ENCODE measurements at places on chromosomes 2 and 18.

DNA sequence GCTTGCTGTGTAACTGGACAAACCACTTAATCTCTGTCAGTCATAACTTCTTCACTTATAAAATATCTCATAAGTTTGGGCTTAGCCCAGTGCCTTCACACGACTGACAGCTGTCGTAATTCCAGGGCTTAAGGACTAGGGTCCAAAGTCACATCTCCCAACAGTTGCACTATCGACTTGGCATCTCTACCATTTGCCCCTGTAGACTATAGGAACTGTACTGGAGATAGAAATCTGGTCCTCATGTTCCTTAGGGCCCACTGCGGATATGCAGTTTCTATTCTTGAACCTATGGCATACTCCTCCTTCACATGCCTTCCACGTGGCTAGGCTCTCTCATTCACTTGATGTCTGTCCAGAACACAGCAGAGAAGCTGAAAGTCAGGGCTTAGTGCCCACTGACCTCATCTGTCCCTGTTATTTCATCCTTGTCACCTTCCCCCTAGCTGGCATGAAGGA is 2.7 kb downstream of the ABHD1 start:
- DNase-seq, result no peak

- DNase-seq, result no peak
Observed at GRCh38 chr2:74010087-74010541, 25.4 kb downstream of the TET3 start.

GRCh38 chr2:212548455-212548819 is 9.8 kb upstream of the ERBB4 start:
- no peak for DNase-seq

GRCh38 chr2:170394641-170395387 is 216.9 kb downstream of the MYO3B start:
- DNase-seq, result no peak

GRCh38 chr2:67463810-67464209 is 66.7 kb downstream of the ETAA1 start:
- DNase-seq, result no peak

DNA sequence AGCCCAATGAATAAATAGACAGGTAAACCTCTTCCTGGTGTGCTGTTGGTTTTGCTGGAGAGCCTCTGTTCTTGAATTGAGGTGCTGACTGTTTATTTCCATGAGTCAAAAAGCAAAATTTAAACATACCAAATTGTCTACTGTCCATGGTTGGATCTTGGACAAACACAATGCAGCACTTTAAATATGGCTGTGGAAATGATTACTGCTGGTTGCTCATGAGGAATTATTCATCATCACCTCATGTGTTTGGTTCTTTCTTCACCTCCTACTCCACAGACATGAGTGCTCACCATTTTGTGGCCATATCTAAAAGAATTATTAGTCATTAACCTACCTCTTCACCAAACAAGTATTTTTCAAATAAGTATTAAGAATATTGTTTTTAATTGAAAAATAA is 85.3 kb upstream of the GALNT5 start:
- DNase-seq, result no peak

GRCh38 chr2:19140463-19141208 is 217.8 kb downstream of the OSR1 start:
- no peak for DNase-seq

DNA sequence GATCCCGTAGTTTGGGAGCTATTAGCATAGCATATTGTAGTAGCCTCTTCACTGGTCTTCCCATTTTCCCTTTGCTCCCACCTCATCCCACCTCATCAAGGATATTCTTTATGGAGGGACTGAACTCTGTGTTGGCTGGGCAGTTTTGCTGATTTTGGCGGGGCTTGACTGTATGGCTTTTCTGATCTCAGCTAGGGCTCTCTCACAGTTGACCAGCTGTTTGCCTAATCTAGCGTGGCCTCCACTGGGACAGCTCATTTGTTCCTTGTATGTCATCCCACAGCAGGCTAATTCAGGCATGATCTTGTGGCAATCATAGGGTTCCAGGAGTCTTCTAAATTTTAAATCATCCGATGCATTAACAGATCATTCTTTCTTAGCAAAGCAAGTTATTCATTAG is 30.2 kb upstream of the MTX2 start:
- DNase-seq, result no peak

DNA sequence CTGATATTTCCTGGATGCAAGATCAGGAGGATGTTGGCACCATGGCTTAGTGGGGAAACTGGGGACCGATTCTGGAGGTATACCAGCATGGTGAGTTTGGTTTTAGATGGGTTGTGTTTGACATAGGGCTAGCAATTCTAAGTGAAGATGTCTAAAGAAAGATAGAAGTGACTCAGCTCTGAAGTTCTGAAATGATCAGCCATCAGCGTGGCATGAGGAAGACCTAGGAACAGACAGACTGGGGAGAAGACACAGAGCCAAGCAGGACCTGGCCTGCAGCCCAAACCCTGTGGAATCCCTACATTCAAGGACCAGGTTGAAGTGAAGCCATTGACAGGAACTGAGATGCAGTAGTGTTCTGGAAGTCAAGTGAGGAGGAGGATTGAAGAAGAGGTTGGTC is 39.8 kb downstream of the HRH4 start:
- no peak for DNase-seq

- DNase-seq, result no peak
Observed at GRCh38 chr2:99403524-99403923, 66.3 kb downstream of the EIF5B start.

DNA sequence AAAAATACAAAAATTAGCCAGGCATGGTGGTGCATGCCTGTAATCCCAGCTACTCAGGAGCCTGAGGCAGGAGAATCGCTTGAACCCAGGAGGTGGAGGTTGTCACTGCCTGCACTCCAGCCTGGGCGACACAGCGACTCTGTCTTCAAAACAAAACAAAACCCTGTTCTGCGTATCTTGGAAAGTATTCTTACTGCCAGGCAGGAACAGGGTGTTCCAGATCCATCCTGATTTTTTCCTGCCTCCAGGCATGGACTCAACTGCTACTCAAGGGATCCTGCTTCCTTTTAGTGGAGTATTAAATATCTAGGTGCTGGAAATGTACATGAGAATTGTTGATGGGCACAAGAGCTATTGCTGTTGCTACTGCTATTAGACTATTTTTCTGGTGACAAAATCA is 12.3 kb downstream of the HSPD1 start:
- DNase-seq, result no peak

- no peak for DNase-seq
Observed at GRCh38 chr2:212195626-212196025, 343.0 kb downstream of the ERBB4 start.

DNA sequence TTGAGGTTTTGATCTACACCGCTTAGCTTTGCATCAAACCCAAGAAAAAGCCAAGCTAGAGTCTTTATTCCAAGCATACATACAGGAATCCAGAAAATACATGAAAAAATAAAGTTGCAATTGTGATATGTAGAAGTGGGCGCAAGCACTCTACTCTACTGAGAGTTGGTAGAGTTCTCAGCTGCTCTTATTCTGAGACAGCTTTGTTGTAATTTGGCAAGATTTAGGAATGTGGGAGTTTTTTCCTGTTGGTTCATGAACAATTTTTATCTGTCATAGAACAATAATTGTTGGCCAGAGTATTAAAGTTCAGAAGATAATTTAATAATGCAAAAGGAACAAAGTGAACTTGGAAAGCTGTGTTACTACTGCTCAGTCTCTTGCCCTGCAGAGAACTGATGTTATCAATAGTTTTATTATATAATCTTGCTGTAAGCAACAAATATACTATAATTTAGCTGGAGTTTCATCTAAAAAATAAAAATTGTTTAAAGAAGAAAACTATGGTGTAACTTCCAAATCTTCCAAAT is 302.0 kb upstream of the RND3 start:
- DNase-seq, result no peak

DNA sequence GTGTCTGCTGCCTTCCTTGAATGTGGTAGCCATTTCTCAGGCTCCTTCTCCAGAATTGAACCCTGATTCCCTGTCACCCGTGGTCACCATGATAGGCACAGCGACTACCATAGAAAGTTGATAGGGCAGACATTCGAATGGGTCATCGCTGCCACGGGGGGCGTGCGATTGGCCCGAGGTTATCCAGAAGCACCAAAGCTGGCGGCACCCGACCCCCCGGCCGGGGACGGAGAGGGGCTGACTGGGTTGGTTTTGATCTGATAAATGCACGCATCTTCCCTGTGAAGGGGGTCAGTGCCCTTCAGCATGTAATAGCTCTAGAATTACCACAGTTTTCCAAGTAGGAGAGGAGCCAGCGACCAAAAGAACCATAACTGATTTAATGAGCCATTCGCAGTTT is 94.0 kb upstream of the ANKRD30BL start:
- no peak for DNase-seq

- DNase-seq, result no peak
Observed at GRCh38 chr2:168181825-168182224, 65.6 kb downstream of the STK39 start.

DNA sequence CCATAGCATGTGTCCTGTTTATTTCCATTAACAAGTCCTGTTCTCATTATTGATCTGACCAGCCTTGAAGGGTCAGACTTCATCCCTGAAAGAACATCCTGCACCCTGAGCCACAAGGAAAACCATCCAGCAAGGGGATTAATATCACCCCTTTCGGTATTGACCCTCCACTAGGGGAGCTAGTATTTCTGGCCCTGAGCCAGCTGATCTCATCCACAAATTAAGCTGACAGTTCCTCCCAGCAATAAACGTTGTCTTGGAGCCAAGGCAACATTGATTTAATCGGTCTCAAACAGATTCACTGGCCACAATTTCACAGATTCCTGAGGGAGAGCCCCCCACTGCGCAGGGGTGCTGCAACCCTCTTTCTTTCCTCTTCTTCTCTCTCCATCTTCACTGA is 353.1 kb upstream of the FANCL start:
- DNase-seq, result no peak

GRCh38 chr2:159738509-159739390 is 26.4 kb downstream of the MARCHF7 start:
- DNase-seq, result no peak

- no peak for DNase-seq
Observed at GRCh38 chr18:58051765-58052460, 7.9 kb downstream of the NEDD4L start.

GRCh38 chr2:33013684-33014110 is 66.9 kb downstream of the LTBP1 start:
- DNase-seq, result no peak

GRCh38 chr18:36211612-36212065 is 24.3 kb downstream of the MOCOS start:
- no peak for DNase-seq

DNA sequence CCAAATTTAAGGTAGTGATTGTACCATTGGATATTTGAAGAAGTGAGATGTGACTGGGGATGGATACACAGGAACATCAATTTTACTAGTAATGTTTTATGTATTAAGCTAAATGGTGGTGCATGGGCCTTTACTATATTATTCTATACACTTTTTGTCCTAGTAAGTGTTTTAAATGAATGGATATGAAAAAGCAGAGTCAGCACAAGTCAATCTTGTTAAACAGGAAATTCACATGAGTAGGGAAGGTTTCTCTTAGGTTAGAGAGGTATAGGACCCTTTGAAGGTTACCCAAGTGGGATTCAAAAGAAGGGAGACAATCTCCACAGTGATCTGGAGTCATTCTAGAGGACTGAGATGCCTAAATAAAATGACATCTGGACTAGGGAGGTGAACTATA is 71.8 kb upstream of the NCKAP5 start:
- no peak for DNase-seq

DNA sequence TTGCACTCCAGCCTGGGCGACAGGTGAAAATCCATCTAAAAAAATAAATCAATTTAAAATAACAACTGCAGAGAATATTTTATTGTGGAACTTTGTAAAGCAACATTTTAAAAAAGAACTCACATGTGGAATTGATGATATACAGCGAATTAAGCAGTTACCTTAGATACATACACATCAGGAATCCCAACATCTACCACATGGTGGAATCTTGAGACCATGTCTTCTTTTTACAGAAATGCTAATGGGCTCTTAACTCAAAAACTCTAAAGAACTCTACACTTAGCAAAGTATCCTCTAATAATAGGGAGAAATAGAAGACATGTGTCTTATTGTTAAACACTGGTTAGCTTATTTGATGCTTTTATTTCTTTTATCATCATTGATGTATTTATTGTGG is 373.6 kb downstream of the CDH7 start:
- DNase-seq, result no peak

- no peak for DNase-seq
Observed at GRCh38 chr2:30185178-30185577, 38.4 kb downstream of the YPEL5 start.

- no peak for DNase-seq
Observed at GRCh38 chr2:230830428-230830827, 34.3 kb upstream of the ITM2C start.

- DNase-seq, result no peak
Observed at GRCh38 chr18:75810961-75811551, 383.6 kb upstream of the SMIM21 start.

- DNase-seq, result no peak
Observed at GRCh38 chr18:36348971-36349417, 51.5 kb downstream of the FHOD3 start.

- no peak for DNase-seq
Observed at GRCh38 chr2:15337996-15338666, 223.0 kb downstream of the NBAS start.

GRCh38 chr2:70906439-70907005 is 29.2 kb upstream of the ATP6V1B1 start:
- no peak for DNase-seq

DNA sequence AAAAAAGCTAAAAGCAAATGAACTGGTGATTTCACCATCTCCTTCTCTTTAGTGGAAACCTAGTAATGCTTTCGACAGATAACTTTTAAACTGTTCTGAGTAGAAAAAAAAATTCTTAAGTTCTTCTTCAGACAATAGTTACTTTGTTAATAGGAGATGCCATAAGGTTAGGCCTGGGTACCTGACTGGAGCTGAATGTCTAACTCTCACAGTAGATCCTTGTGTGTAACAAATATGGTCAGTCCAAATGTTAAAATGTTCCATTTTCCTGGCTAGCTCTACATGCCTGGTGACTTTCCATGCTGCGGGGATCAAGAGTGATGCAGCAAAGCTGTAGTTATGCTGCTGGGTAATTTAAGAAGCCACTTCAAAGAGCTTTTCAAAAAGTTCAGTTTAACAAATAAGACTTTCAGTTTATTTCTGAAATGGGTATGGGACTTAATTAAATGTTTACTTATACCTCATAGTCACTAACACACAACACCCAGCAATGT is 264.0 kb upstream of the SESTD1 start:
- DNase-seq, result no peak

DNA sequence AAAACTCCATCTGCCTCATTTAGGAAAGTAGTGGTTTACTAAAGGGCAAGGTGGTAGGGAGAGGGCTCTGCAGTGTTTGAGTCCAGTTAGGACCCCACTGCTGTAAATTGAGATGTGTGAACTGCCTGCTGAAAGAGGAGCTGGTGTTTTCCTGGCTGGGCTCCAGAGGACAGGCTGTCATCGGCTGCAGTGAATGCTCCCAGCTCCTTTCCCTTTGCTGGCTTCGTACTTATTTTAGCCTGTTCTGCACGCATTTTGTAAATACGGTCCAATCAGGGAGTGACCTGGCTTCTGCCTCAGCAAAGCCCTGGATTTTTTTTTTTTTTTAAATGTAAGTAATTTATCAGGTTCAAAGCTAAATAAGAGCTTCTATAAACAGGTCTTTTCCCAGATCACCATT is 37.5 kb downstream of the SLC4A3 start:
- DNase-seq, result no peak
